ENCODE measurements at places on chromosomes 5 and 9.

DNA sequence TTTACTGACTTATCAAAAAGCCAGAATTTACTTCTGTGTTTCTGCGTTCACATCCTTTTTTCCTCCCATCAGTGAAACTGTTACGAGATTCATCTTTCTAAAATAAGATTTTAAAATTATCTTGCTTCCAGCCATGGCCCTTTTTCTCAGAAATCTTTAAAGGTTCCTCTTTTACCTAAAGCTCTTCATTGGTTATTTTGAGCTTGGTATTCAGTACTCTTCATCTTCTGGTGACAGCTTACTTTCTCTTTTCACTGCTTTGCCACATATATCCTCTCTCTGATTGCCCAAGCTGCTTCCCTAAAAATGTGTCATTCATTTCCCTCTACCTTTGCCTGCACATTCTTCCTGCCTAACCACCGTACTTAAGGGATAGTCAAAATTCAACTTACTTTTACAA is 32.3 kb downstream of the TGFBR1 start:
- no peak for DNase-seq

GRCh38 chr5:13985731-13986418 is 41.4 kb upstream of the DNAH5 start:
- no peak for DNase-seq

GRCh38 chr5:74155501-74155900 is 485.0 kb downstream of the ENC1 start:
- no peak for DNase-seq

GRCh38 chr5:148476302-148476701 is 92.5 kb downstream of the FBXO38 start:
- DNase-seq = no peak

GRCh38 chr5:74667396-74667795 is 17.6 kb upstream of the HEXB start:
- DNase-seq = no peak

GRCh38 chr5:98096155-98096554 is 677.3 kb upstream of the RGMB start:
- no peak for DNase-seq

DNA sequence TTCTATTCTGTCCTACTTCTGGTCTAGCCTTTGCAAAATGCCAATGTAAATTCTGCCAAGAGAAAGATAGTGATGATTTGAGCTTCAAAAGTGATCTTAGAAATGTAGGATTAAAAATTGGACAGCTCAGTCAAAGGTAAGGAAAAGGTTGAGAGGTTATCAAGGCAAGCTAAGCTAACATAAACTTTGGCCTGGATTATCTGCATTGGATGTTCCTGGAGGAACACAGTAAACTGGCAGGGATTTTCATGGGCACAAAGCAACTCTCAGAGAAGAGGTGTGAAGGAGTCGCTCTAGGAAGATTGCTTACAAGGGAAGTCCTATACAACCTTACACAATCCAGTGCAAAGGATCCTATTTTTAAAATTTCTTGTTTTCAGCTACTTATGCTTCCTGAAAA is 115.2 kb downstream of the JAKMIP2 start:
- no peak for DNase-seq

- peak; percentile 38 for DNase-seq
These were observed 156.4 kb upstream of the RASEF start for GRCh38 chr9:83219154-83219923.

- DNase-seq = no peak
These were observed 1.5 kb upstream of the IL17B start for GRCh38 chr5:149380466-149381121.

GRCh38 chr5:83035373-83036100 is 41.7 kb downstream of the TMEM167A start:
- DNase-seq = no peak

- DNase-seq = no peak
These were observed 30.4 kb upstream of the SEC16A start for GRCh38 chr9:136513191-136513590.

GRCh38 chr5:88778736-88779135 is 104.2 kb downstream of the MEF2C start:
- no peak for DNase-seq

DNA sequence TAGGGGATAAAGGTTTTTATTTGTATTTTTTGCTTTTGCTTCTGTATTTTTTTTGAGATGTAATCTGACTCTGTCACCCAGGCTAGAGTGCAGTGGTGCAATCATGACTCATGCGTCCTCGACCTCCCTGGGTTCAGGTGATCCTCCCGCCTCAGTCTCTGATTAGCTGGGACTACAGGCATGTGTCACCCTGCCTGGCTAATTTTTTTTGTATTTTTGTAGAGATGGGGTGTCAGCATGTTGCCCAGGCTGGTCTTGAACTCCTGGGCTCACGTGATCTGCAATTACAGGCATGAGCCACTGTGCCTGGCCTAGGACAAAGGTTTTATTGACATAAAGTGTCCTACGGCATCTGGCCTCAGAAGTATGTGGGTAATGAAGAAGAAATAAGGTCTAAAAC is 297.1 kb upstream of the C9orf72 start:
- DNase-seq = no peak

DNA sequence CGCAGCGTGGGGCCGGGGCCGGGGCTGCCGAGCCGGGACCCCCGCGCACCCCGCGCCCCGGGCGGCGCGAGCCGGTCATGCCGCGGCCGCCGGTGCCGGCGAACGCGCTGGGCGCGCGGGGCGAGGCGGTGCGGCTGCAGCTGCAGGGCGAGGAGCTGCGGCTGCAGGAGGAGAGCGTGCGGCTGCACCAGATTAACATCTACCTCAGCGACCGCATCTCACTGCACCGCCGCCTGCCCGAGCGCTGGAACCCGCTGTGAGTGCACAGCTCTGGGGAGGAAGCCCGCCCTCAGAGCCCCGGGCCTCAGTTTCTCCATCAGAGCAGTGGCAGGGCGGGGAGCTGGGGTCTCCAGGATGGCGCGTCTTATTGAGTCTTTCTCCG is 335 bp downstream of the GALNT12 start:
- DNase-seq = no peak

DNA sequence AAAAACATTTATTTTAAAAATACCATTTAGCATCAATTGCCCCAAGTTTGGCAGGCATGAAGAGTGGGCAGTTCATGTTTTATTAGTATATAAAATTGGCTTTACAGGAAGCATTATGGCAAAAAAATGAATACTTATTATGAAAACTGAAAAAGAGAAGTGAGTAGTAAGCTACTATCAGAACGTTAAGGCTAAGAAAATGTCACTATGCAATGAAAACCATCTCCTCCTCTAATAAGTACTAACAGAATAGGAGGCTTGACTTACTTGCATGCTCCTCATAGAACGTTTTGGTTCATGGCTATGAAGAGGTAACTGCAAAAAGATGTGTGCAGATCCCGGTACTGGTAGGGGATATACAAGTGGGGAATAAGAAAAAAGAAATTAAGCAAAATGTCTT is 23.6 kb downstream of the TICAM2 start:
- peak; percentile 45 for DNase-seq

DNA sequence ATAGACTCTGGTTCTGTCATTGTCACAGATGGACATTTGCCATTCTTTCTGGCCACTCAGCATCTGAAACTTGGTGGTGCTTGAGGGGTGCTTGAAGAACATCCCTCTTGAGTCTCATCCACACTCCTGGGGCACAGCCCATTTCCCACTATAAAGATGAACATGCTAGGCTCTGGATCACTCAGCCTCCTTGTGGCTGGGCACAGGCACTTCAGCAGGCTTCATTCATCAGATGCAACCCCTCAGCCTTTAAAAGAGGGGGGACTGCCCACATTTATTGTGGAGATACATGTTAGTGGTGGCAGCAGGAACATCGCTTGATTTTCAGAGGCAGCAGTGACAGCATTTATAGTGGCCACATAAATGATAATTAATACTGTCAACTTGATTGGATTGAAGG is 124.7 kb upstream of the NIPBL start:
- no peak for DNase-seq

- no peak for DNase-seq
These were observed 7.5 kb upstream of the TTC1 start for GRCh38 chr5:160001457-160001856.

DNA sequence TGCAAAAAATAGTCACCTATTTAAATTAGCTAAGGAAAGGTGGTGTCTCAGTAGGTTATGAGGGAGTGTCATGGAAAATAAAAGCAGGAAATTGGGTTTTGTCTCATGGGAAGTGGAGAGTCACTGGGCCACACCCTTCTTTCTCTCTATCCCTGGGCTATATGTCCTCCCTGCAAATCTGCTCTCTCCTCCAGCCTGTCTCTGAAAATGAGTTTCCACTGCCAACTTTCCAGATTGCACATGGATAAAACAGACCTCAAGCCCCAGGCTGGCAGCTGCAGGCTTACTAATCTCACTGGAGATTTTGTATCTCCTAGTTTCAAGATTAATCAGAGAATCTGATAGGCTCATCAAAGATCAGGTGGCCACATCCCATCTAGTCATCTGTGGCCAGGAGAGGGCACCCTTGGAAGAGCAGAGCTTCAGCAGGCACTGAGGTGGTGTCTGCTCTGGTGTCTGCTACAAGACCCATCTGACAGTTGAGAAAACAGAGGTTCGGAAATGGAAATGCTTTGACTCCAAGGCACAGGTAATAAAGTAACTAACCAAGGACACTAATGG is 178.9 kb downstream of the MSX2 start:
- DNase-seq = no peak

GRCh38 chr5:41334758-41335157 is 121.4 kb upstream of the C6 start:
- no peak for DNase-seq

DNA sequence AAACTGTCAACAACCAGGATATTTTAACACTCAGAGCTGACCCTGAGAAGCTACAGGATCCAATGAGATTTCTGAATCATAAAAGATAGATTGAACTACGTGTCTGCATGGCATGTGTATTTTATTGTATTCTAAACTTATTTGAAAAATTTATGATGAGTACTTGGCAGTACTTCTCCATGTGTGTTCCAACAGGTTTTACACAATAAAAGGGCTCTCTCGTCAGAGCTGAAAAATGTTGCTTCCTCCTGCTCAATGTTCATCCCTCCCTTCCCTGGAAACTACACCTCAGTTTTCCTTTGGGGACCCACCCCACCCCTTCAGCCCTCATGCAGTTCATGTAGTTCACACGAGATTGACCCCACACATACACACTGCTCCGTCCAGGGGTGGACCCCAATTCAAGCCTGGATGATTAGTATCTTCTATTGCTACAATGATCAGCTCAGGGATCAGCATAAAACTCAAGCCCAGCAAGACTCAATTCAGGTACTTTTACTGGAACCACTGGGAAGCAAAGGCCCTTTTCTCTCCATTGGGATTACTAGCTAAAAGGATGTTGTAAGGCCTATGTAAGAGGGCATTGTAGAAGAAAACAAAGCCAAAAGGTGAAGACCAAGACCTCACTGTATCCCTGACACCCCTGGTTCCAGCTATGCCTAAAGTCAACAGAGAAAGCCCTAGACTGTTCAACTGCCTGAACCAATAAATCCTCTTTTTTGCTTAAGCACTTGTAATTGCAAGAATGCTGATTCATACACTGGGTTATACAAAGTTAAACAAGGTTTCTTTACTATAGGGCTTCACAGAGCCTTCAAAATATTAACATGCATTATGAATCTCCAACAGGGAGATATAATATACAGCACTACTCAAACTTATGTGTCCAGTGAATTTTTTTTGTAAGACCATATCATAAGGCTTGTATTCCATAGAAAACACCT is 112.6 kb downstream of the SAXO1 start:
- DNase-seq = no peak

DNA sequence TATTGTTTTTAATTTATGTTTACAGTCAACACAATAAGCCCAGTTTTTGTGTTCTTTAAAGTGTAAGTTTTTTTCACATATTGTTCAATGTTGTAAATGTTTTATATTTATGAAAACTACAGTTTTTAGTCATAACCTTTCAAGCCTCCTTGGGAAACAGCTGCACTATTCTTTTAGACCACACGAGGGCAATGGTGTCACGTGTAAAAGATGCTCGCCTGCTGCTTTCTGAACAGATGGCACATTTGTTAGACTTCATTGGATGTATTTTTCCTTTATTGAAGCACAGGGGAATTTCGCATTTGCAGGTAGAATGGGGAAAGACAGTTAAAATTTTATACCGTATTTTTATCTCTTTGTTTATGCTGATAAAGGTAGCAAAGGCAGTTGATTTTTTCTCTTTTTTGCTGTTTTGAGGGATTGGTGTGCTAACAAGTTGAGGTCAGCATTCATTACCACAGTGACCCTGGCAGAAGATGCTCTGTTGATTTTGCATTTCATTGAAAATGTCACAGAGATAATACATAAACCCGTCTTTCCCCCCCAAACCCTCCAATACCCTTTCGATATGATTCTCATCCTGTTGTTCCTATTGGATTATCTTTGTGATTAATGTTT is 59.0 kb downstream of the MAT2B start:
- peak; percentile 55 for DNase-seq

DNA sequence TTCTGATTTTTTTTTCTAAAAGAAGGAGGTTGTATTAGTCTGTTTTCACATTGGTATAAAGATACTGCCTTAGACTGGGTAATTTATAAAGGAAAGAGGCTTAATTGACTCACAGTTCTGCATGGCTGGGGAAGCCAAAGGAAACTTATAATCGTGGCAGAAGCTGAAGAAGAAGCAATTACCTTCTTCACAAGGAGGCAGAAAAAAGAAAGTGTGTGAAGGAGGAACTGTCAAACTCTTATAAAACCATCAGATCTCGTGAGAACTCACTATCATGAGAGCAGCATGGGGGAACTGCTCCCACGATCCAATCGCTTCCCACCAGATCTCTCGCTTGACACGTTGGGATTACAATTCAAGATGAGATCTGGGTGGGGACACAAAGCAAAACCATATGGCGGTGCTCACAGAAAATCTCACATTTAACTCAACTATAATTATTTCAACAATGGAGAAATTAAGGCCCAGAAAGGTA is 27.1 kb downstream of the DPYSL3 start:
- DNase-seq = no peak

DNA sequence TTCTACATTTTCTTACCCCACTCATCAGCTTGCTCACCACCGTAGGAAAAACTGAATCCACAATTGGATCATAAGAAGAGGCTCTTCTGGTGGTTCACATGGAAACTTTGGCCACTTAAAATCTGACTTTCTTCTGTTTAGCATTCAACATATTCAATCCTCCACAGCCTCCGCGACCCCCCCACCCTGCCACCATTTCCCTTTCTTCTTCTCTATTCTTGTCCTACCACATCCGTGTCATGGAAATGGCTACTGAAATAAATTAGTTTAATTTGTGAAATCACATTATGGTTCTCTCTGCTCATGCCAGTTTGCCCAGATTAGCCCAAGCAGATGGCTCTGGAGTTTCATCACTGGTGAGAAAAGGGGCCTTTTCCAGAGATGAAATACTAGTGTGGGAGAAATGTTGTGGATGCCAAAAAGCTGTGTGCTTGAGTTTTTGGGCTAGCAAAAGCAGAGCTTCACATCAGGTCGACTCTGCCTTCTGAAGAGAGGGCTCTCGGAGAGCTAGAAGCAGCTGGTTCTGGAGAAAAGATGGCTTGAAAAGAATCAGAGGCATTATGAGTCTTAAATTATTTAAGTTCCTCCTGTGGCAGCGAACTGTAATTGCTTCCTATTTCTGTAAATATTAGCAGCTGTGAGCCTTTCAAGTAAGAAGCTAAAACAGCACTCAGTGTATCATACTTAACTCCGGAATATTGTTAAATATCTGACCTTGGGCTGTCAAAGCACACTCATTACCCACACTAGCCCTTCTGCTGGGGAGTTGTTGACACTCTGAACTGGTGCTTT is 107.1 kb downstream of the MAT2B start:
- no peak for DNase-seq

All from GM10248 (cell line).